Stimulated activated effector memory CD8-positive, alpha-beta T cell treated with anti-CD3 and anti-CD28 coated beads, Interleukin-12 subunit alpha, Interleukin-12 subunit beta, amount 100 ng/mL, for 72 hours (primary cell): ENCODE measurements at places on chromosomes 2 and 18.

DNA sequence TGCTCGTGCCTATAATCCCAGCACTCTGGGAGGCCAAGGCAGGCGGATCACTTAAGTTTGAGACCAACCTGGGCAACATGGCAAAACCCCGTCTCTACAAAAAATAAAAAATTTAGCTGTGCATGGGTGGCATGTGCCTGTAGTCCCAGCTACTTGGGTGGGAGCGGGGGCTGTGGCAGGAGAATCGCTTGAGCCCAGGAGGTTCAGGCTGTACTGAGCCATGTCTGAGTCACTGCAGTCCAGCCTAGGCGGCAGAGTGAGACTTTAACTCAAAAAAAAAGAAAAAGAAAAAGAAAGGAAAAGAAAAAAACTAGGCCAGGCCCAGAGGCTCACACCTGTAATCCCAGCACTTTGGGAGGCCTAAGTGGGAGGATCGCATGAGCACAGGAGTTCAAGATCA is 30.8 kb downstream of the TWSG1 start:
- no peak for DNase-seq

- no peak for DNase-seq
Observed at GRCh38 chr2:105788670-105789290, 44.1 kb downstream of the NCK2 start.

DNA sequence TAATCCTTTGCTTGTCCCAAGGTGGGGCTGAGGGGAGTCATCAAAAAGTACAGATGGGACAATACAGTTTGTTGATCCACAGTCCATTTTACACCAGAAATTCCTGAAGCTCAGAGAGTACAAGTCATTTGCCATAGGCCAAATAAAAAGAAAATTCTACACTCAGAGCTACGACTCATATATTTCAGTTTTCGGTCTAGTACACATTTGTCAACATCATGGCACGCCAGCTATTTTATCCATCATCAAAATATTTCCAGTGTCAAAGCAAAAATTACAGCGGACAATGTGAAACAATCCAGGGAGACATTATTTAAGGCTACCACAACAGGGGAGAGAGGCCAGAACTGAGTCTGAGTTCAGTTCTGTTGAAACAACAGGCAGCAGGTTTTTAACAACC is 587.5 kb upstream of the DSEL start:
- DNase-seq: no peak

DNA sequence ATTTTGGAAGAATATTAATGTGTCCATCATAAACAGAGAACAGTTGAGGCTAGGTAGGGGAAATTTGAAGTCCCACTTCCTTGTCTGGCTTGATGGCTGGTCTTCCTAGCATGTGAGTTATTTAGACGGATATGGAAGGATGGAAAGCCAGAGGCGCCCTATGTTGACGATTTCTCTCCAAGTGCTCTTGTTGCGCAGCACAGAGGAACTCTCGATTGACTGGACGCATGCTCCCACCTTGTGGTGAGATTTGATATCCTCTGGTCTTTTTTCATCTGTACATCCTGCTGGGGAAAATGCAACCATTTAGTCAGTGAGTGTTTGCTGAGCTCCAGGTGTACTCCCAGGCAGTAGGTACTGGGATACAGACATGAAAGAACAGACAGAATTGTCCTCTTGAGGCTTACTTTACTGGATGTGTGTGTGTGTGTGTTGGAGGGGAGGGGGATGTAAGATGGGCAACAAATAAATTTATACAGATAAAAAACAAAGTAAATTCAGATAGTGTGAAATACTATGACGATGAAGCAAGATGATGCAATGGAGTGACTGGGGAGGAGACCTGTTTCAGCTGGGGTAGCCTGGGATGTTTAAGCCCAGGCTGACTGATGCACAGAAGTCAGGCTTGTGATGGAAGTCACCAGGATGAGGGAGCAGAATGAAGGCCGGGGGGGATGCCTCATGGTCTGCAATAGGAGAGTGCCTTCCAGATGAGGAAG is 137.2 kb downstream of the TRIM43 start:
- DNase-seq: no peak

DNA sequence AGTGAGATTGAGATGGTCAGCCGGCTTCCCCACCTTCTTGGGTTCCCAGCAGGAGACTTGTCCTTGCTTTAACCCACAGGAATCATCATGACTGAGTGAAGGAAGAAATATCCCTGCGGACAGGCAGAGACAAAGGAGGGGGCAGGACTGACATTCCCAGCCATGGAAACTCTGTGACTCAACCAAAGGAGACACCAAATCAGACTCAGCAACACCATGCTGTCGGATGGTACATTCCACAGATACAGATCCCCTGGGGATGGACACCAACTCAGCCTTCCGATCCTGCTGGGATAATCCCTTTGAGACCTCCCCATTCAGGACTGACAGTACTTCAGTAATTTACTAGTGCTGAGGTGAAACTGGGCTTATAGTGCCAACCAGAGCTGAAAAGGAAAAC is 518.3 kb downstream of the XIRP2 start:
- DNase-seq: no peak
